Activated naive CD8-positive, alpha-beta T cell treated with anti-CD3 and anti-CD28 coated beads, Interleukin-2, amount 10 ng/mL, durations not matched to agents 7 days and 5 days (primary cell): ENCODE measurements at places on chromosomes 3 and 15. TPM values are rescaled to one million over a fixed set of nuclear protein-coding genes. Genes with fewer than 3 reads are reported as not detected.

LSAMP gene
- not detected for total RNA-seq

CPNE4 gene
- not detected for total RNA-seq

PATL2 gene
- total RNA-seq = 55.2 TPM

IGSF10 gene
- total RNA-seq = not detected

DNA sequence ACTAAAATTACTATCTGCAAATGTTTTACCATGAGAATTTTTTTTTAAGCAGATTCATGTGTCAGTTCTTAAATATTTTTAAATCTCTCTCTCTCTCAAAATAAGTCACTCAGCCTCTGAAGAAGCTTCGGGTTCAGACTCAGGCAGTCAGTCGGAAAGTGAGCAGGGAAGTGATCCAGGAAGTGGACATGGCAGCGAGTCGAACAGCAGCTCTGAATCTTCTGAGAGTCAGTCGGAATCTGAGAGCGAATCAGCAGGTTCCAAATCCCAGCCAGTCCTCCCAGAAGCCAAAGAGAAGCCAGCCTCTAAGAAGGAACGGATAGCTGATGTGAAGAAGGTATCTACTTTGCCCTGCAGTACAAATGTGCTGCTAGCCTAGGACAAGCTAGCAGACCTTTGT is 24.1 kb downstream of the CHD2 start:
- H3K4me1 ChIP-seq = peaks cover 54% of the 10 kb centered on the region
- no peak overlapping the region for H3K27ac ChIP-seq
- DNase-seq = no peak
- H3K4me3 ChIP-seq = no peak overlapping the region
- peaks cover 49% of the 10 kb centered on the region for H3K36me3 ChIP-seq

DNA sequence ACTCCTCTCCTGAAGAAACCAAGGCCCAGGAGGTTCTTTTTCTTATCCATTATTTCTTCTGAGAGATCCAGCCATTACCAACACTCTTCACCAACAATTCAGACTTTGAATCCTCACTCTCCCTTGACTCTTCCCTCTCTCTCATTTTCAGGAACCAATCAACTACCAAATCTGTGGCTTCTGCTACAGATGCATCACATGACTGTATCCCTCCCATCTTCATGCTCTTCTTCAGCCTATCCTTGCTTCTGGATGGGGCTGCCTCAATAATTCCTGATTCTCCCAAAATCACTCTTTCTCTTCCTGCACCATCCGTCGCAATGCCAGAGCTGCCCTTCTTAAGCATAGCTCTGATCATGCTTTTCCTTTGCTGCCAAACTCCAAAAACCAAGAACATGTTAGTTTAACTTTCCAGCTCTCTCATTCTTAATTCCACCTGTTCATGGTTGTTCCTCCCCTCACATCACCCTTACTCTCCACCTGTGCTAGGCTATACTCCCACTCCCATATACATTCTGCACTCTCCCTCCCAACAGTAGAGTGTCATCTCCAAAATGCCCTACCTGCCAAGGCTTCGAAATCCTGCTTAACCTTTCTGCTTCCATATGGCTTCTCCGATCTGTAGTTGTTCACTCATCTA is 13.5 kb downstream of the PLD1 start:
- DNase-seq = no peak
- no peaks in the 10 kb centered on the region for H3K36me3 ChIP-seq
- peaks cover 6% of the 10 kb centered on the region for H3K27me3 ChIP-seq
- H3K4me3 ChIP-seq = no peak overlapping the region

DNA sequence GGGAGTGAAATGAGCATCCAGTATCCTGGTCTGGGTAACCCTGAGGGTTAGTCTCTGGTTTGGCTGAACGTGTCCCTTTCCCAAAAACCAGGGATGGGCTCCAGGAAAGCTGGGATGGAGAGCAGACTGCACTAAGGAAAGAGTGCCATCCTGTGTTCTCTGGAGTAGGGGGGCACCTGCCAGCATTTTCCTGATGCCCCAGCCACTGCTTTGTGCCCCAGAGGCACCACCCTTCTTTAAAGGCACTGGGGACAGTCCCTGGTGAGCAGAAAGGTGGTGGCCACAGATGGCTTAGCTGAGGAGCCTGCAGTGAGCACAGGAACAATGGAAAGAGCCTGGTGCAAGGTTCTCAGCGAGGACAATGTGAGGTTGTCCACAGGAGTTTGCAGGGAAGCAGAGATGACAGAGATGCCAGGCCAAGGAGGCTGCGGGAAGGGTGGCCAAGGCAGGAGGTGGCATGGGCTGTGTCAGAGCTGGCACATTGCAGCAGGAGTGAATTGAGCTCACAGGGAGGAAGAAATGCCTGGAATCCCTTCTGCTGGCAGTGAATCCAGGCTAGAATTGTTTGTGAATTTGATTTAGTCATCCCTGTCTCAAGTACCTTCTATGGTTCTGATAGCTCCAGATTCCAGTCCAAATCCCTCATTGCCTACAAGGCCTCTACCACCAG is 39.9 kb downstream of the AMOTL2 start:
- H3K4me3 ChIP-seq = no peak overlapping the region
- no peak for DNase-seq
- no peaks in the 10 kb centered on the region for H3K36me3 ChIP-seq
- H3K27me3 ChIP-seq = peaks cover 6% of the 10 kb centered on the region
- no peak overlapping the region for H3K27ac ChIP-seq
